SJSA1 (cell line): ENCODE measurements at places on chromosomes 3 and 15. TPM values are rescaled to one million over a fixed set of nuclear protein-coding genes. Genes with fewer than 3 reads are reported as not detected.

The SLC28A1 gene
- total RNA-seq, result not detected in 2 replicates

The IQGAP1 gene
- 163 and 235 TPM in 2 replicates for total RNA-seq

The IP6K2 gene
- total RNA-seq, result 52.3 and 61.7 TPM in 2 replicates

The TCF12 gene
- 47.0 and 69.5 TPM in 2 replicates for total RNA-seq

The MRPL3 gene
- total RNA-seq, result 164 and 213 TPM in 2 replicates

The TUSC7 gene
- total RNA-seq, result not detected in 2 replicates
